ENCODE measurements at places on chromosomes 16 and 17.

DNA sequence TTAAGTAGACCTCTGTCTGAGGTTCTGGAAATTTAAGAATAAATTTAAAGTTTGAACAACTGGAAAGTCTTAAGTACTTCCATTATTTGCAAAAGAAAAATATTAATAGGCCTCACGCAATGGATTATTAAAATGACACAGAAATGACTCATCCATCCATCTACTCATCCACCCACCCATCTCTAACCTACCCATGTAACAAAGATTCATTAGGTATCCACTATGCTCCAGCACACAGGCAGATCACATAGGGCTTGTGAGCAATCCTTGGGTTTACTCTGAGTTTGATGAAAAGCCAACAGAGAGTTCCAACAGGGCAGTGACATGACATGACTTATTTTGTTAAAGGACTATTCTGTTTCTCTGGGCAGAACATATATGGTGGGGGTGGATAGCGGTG is 93.3 kb downstream of the HELZ start:
- H3K36me3 ChIP-seq: peaks cover 39% of the 10 kb centered on the region
- no peak for DNase-seq
- no peak overlapping the region for H3K4me3 ChIP-seq
- H3K27ac ChIP-seq: no peak overlapping the region
- H3K27me3 ChIP-seq: no peaks in the 10 kb centered on the region

GRCh38 chr17:21199311-21199710 is 14.7 kb downstream of the TMEM11 start:
- no peak overlapping the region for H3K27ac ChIP-seq
- peaks cover 92% of the 10 kb centered on the region for H3K4me1 ChIP-seq
- no peak overlapping the region for H3K4me3 ChIP-seq
- H3K27me3 ChIP-seq: no peaks in the 10 kb centered on the region
- peaks cover 18% of the 10 kb centered on the region for H3K36me3 ChIP-seq
- DNase-seq: no peak

DNA sequence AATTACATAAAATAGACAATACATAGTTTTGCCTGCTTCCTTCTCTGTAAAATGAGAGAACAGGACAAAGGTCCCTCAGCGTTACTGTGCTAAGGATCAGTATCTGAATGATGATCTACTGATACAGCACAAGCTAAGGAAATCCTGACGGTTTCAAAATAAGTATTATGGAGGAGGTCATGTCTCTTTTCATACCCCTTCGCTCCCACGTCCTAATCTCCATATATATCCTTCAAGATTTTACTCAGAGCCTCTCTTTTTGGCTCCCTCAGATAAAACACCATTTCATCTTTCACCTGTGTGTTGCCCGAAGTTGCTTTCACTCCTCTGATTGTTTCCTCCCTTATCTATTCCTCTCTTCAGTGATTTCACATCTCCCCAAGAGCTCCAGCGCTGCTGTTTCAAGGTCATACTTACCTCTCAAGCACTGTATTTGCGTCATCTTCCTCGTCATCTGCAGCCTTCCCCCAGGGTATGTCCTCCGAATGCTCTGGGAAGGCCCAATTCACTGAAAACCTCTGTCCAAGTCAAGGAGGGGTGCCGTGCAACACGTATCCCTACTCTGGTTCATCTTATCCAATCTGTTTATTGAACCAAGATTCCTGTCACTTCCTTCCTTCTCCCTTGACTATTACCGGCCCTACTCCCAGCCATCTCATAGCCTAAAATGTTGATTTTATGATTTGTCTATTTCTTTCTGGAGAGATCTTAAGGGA is 1.2 kb upstream of the BLTP2 start:
- peak overlapping the region; percentile 29 for H3K4me3 ChIP-seq
- peak overlapping the region; percentile 83 for H3K27ac ChIP-seq
- peak; percentile 63 for DNase-seq
- H3K27me3 ChIP-seq: no peaks in the 10 kb centered on the region
- peaks cover 34% of the 10 kb centered on the region for H3K36me3 ChIP-seq

- H3K4me1 ChIP-seq: no peaks in the 10 kb centered on the region
- no peak for DNase-seq
- no peaks in the 10 kb centered on the region for H3K27me3 ChIP-seq
- H3K36me3 ChIP-seq: no peaks in the 10 kb centered on the region
- no peak overlapping the region for H3K4me3 ChIP-seq
Observed at GRCh38 chr17:16506188-16506587, 14.2 kb upstream of the LRRC75A start.

GRCh38 chr17:50952889-50953288 is 86.7 kb upstream of the TOB1 start:
- H3K4me3 ChIP-seq: no peak overlapping the region
- peaks cover 83% of the 10 kb centered on the region for H3K4me1 ChIP-seq
- H3K27ac ChIP-seq: peak overlapping the region; percentile 64
- DNase-seq: peak; percentile 62
- H3K36me3 ChIP-seq: no peaks in the 10 kb centered on the region

- peaks cover 15% of the 10 kb centered on the region for H3K36me3 ChIP-seq
- no peaks in the 10 kb centered on the region for H3K27me3 ChIP-seq
- no peak overlapping the region for H3K4me3 ChIP-seq
- no peak for DNase-seq
- peak overlapping the region; percentile 79 for H3K27ac ChIP-seq
Observed at GRCh38 chr17:7586673-7587419, 3.0 kb downstream of the SOX15 start.

DNA sequence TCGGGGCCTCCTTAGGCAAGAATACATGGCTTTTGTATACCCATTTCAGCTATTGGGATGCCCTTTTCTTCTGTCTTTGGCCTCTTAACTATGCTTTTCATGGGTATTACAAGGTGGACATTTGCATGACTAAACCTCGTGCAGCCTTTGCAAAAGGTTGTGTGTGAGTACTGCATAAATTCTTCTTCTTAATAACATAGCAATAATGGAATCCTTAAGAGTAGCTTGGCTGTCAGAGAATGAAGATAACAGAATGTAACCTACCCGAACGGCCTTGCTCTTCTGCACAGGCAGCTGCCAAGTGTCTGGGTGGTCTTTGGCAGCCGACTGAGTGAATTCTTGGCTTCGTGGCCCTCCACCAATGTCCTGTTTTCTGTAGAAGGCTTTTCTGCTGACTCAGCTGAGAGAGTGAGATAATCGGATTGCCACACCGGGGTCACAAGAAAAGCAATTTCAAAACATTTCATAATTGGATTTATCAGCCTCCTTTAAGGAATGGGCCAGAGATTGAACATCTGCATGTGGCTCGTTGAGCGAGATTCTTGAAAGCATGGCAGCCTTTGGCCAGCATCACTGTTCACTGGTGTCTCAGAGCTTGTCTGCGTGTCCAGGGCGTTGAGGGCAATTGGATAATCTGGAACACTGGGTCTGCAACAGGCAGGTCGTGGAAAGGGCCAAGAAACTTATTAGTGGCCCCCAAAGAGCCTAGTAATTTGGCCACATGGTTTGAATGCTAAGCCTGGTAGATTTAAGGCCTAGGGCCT is 13.4 kb downstream of the IRF8 start:
- DNase-seq: no peak
- no peak overlapping the region for H3K4me3 ChIP-seq
- H3K36me3 ChIP-seq: no peaks in the 10 kb centered on the region
- H3K27ac ChIP-seq: no peak overlapping the region
- no peaks in the 10 kb centered on the region for H3K27me3 ChIP-seq
- peaks cover 16% of the 10 kb centered on the region for H3K4me1 ChIP-seq
